ENCODE measurements at places on chromosomes 1 and 21.

DNA sequence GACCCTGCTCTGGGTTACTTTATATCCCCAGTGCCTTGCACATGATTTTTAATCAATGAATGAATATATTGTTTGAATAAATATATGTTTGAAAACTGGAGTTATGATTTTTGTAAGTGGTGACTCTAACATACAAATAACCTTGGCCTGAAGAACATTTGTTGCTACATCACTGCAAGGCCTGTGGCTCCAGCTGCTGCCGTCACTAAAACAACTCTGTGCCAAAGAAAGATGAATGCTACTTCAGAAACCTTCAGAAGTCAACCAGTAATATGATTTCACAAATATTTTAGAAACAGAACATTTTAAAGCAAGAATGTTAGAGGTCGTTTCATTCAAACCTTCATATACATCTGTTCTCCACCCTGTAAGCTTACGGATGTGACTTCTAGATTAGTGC, 60.6 kb upstream of the SEC16B start:
- DNase-seq: no peak

DNA sequence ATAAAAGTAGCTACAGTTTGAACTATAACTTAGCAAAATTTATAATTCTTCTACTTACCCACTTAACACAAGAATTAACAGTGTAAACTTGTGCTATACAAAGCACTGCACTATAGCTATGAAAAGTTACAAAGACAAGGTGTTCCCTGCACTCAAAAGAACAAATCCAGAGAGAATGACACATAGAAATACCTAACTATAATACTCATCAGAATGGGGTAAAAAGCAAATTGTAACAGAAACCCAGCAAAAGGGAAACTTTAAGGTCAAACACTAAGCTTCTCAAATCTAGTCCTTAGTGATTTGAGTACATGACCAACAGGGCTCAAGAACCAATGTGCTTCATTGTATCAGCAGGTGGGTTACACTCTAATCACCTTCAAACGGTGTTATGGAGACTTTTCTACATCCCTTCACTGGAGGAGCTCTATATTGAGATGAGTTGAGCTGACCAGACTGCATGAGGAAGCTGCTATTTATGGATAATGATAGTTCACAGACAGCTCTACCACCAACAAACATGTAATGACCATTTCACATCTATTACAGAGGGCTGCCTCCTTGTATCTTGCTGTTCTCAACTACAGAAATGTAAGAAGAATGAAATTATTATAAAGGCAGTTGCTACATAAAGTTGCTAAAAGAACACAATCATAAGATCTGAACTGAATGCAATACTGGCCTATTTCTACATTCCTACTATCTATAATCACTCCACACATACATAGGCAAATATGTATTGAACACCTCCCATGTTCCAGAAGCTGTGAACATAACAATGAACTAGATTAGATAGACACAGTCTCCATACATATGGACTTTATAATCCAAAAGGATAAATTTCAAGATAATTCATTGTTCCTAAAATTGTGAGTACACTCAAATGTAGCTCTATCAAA, 47.6 kb downstream of the PIK3R3 start:
- no peak for DNase-seq

GRCh38 chr21:21713651-21714180, 715.5 kb downstream of the NCAM2 start:
- no peak for DNase-seq

GRCh38 chr1:52613636-52614373, 11.6 kb downstream of the GPX7 start:
- DNase-seq: no peak

GRCh38 chr21:44344541-44345183, 5.5 kb upstream of the CFAP410 start:
- no peak for DNase-seq

DNA sequence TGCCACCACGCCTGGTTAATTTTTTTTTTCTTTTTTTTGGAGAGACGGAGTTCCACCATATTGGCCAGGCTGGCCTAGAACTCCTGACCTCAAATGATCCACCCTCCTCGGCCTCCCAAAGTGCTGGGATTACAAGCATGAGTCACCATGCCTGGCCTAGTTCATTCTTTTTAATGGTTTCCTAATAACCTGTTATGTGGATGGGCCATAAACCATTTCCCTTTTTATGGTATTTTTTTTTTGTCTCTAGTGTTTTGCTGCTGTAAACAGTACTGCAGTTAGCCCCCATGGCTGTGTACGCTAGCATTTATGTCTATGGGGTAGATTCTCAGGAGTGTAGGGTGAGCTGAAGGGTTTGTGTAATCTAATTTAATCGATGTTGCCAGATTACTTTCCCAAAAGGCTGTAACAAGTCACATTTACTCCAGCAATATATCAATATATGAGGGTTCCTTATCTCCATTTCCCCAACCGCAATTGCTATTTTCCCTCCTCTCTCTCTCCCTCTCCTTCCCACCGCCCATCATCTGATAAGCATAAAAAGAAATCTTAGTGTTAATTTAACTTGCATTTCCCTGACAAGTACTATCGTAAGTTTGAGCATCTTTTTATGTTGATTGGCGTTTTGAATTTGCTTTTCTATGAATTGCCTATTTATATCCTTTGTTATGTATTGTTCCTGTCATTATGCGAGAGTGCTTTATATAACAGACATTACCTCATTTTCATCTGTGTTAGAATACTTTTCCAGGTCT, 28.7 kb downstream of the RCSD1 start:
- DNase-seq: no peak

GRCh38 chr1:196403803-196404690, 204.2 kb downstream of the KCNT2 start:
- no peak for DNase-seq

Data from activated T-helper 9 cell treated with anti-CD3 and anti-CD28 coated beads, Interleukin-2, amount 50 U/mL, for 16 hours (primary cell).